ENCODE measurements at places on chromosomes 12 and 14.

DNA sequence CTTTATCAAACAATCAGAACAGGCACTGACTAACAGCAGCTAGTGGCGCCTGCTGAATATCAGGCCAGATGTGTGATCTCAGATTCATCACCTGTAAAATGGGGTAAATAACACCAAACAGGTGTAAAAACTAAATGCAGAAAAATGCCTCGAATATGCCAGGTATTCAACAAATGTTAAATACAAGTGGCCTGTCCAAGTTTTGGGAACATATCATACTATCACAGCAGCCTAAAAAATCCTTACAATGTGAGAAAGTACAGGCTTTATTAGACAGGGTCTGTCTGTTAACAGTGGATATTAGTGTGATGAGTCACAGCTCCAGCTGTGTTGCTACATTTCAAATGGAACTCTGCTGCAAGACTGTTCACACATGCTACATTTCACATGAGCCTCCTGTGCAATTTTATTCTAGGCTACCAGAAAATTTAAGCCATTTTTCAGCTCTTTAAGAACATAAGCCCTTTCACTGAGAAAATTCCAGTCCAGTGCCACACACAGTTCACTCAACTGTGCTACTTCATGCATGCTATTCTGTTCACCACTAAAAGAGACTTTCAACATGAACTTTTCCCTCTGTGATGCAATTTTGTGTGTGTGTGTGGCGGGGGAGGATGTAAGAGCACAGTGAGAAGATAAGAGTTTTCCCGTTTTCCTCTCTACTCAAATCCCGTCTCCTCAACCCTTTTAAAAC is 56.7 kb downstream of the MSRB3 start:
- no peak for DNase-seq

DNA sequence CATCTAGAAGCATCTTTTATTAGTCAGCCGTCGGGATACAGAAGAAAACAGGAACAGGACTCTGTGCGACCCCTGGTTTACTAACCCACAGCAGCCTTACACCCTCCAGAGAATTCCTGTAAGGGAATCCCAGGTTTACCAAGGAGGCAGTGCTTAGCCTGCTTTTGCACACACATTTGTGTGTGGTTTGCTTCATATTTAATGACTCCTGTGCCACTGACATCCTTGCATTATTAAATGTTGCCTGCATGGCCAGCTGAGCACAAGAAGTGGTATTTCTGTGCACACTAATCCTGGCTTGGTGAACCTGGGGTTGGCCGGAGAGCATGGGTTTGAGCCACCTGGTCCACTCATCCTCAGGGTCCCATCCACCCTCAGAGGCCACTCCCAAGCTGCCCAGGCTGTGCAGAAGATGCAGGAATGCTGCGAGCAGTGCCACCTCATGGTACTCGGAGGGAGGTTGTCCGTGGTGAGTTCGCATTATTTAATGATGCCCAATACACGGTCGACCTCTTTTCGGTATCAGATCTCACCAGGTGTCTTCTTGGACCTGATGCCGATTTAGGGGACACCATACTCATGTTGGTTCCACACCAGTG is 152.4 kb upstream of the RTL1 start:
- DNase-seq, result no peak

GRCh38 chr14:93538413-93538812 is 107.7 kb downstream of the UNC79 start:
- DNase-seq, result peak; percentile 35

- DNase-seq, result no peak
Measured at GRCh38 chr12:120874547-120875245, 29.5 kb downstream of the SPPL3 start.

DNA sequence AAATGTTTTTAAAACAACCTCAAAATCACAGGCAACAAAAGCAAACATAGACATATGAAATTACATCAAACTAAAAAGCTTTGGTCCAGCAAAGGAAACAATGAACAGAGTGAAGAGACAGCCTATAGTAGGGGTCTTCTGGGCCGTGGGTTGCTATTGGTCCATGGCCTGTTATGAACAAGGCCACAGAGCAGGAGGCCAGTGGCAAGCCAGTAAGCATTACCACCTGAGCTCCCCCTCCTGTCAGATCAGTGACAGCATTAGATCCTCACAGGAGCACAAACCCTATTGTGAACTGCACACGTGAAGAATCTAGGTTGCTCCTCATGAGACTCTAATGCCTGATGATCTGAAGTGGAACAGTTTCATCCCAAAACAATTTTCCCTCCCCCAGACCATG is 174.0 kb downstream of the DIO2 start:
- DNase-seq, result no peak

DNA sequence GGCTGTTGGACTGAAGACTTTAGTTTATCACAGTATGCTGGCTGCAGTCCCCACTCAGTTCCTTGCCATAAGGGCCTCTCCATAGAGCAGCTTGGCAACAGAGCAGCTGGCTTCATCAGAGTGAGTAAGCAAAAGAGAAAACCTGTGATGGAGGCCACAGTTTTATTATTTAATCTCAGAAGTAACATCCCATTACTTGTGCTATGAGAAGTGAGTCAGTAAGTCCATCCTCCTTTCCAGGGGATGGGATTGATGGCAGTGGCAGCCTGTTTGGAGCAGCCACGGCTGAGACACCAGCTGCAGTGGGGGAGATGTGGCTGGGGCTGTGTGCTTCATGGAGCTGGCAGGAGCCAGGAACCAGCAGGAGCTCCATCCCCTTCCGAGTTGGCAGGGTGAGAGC is 138.5 kb upstream of the SRRM4 start:
- DNase-seq, result no peak

DNA sequence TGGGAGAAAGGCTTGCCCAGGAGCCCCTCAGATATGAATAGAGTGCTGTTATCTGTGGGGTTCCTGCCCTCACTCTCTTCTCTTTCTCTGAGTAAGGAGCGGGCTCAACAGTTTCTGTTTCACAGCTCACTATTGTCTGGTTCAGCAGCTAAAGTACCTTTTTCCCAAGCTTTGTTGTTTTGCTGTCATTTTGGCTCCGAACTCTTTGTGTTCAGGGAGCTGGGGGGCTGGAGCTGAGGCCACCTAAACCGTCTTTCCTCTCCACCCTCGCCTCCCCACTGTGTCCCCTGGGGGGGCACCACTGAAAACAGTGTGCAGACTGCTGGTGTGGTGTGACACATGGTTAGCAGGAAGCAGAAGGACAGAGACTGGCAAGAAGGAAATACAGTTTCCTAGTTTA is 51.4 kb downstream of the FBXW8 start:
- no peak for DNase-seq

Measured in BE2C (cell line).